Stimulated activated CD4-positive, alpha-beta T cell treated with anti-CD3 and anti-CD28 coated beads, Interleukin-15, amount 100 ng/mL, for 48 hours (primary cell): ENCODE measurements at places on chromosomes 4 and X.

GRCh38 chrX:47514533-47515235, 31.7 kb upstream of the ZNF41 start:
- no peak for DNase-seq

- no peak for DNase-seq
These were observed 67.7 kb upstream of the FAM9A start for GRCh38 chrX:8868906-8869305.

- no peak for DNase-seq
These were observed 139.0 kb upstream of the JADE1 start for GRCh38 chr4:128670513-128670912.

DNA sequence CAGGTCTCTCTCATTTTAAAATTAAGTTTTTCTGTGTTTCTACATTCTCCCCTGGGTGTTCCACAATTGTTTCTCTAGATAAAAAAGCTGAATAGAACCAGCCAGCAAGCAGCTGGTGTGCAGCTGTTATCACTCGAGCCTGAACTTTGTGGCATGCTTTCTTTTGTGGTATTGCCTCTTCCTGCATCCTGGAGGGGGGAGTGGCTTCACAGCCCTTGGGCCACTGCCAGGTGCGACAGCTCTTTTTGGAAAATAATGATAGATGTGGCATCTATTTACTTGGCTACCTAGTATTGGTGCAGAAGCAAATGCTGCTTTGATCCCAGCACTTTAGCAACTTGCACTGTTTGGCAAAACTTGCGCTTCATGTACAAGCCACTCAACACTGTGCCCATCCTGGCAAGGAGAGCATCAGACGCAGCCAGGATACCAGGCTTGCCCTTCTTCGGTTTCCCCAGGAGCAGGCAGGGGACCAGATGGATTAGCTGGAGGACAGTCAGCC, 69.4 kb downstream of the HMGB2 start:
- DNase-seq = no peak

DNA sequence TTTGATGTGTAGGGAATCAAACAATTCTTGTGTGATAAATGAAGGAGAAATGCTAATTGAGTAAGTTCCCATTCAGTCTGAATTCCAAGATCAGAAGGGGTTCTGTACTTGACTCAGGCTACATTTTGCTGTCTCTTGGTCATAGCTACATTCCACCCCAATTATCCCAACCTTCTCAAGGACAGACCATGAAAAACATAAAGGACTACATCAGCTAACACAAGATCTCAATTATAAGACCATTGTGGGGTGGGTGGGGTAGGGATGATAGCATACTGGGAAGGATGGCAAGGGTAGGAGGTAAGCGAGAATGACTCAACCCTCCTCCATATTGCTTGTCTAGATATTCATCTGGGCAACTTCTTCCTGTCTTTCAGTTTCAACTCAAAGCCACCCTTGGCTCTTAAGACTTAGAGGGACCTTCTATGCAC, 87.4 kb upstream of the ETNPPL start:
- DNase-seq = no peak

DNA sequence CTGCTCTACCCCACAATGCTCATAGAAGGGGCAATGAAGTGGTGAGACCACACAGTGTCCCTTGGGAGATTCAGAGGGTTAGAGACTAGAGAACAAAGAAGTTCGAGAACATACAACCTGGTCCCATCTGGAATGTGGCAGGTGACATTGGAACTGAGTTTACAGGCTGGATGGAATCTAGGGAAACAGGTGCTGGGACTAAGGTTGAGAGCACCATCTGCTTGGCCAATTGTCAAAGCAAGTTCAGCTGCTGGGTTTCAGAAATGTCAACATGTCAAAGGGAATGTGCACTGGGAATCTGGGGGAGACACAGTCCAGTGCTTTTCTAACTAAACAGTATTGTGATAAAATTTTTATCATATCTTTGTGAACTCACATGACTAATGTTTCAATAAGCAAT, 15.9 kb upstream of the FAM13A start:
- DNase-seq = no peak

DNA sequence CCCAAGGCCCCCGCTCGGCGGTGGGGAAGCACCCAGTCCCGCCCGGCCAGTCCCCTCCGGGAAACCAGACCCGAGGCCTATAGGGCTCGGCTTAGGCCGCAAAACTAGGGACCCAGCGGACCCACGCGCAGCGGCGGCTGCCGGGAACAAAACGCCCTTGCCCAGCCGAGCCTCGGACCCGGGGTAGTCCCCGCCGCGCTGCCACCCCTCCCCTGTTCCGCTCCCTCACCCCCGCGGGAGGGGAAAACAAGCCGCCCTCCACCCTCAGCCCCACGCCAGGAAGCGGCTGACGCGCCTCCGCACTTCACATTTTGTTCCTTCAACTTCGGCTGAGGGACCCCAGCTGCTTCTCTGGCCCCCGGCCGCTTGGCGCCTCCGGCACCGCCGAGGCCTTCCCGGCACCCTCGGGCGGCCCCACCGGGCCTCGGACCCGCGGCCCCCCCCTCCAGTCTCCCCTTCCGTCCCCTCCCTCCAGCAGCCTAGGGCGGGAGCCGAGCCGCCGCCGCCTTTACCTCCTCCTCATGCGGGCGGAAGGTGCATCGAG, 694 bp downstream of the PDS5A start:
- peak; percentile 36 for DNase-seq

- no peak for DNase-seq
These were observed 23.7 kb upstream of the NEIL3 start for GRCh38 chr4:177285953-177286352.

- no peak for DNase-seq
These were observed 45.3 kb upstream of the MAP3K15 start for GRCh38 chrX:19560611-19561010.

- no peak for DNase-seq
These were observed 123.0 kb downstream of the ZNF827 start for GRCh38 chr4:145815626-145816025.

GRCh38 chrX:153632595-153632946, 14.4 kb upstream of the DUSP9 start:
- DNase-seq = no peak

DNA sequence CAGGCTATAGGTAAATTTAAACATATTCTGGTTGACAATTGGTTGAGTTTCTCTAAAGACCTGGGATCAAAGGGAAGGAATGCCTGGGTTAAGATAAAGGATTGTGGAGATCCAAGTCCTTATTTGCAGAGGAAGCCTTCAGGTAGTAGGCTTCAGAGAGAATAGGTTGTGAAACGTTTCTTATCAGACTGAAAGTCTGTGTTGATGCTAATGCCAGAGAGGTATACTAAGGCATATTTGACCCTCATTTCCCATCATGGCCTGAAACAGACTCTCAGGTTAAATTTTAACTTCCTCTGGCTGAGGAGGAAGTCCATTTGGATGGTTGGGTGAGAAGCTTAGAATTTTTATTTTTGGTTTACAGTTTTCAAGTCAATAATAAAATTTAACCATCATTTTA, 48.1 kb downstream of the UGT2A2 start:
- no peak for DNase-seq

DNA sequence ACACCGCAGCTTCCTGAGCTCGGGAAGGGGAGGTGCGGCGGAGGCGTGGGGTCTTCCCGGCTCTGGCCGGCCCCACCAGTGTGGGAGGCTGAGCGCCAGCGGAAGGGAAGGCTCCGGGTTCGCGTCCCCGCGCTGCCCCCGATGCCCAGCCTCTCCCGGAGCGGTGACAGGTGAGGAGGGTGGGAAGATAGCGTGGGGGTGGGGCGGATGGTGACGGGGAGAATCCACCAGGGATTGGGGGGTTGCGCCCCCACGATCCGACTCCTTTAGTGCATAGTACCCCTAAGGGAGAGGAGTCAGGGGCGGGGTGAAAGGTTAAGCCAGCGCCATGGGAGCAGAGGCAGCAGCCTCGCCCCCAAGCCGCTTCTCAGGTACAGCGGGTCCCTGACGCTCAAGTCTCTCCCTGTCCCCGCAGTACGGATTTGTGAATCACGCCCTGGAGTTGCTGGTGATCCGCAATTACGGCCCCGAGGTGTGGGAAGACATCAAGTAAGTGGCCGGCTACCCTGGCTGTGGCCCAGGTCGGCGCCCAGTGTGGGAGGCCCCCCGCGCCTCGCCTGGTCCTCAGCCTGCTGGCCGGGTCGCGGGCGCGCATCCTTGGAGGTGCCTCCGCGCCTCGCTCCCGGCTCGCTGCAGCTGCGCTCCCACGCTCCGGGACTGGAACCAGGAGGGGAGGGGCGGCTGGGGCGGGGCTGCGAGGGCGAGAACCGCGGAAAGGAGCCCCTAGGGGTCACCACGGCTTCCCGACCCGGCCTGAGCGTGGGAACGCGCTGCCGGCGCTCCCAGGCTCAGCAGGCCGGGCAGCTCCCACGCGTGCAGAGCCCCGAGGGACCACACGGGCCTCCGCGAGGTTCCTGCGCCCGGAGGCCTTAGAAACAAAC, 791 bp downstream of the GUCY1B1 start:
- DNase-seq = no peak

- no peak for DNase-seq
These were observed 983.2 kb upstream of the IGFBP7 start for GRCh38 chr4:58093352-58093751.

- no peak for DNase-seq
These were observed 32.2 kb downstream of the XG start for GRCh38 chrX:2784026-2784425.

GRCh38 chr4:184729946-184730345, 4.0 kb downstream of the CENPU start:
- DNase-seq = no peak

GRCh38 chr4:140118931-140119640, 34.9 kb downstream of the MAML3 start:
- no peak for DNase-seq

DNA sequence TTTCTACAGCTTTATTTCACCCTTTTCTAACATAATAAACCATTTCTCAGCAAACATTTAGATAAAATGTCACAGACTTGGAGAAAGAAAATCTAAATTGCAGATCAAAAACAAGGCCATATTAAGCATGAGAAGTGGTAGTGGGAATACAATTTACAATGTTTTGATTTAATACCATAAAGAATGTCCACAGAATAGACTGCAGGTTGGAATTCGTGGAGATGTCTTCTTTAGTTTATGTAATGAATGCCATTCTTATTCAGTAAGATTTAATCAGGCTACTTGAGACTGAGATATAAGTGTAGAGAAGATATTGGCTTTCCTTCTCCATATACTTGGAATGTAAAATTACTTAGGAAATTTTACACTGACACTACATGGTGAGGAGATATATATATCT, 91.9 kb upstream of the ZFP42 start:
- DNase-seq = no peak

- DNase-seq = no peak
These were observed 471.7 kb downstream of the GASK1B start for GRCh38 chr4:157700898-157701694.

DNA sequence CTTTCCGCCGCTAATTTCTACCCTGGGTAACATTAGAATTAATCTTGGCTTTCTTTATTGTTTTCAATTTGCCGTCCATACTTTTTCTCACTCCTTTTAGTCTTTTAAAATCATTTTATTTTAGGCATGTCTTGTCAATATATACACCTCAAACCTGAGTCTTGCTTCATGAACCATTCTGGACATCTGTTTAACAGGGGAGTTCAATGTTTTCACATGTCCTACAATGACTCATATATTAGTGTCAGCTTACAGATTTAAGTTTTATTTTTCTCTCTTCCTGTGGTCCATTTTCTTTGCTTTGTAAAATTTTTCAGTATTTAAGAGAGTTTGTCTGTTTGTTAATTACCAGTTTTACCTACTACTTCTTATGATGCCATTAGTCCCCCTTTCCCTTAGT, 89.5 kb downstream of the LCORL start:
- no peak for DNase-seq

- no peak for DNase-seq
These were observed 26.9 kb downstream of the SOX3 start for GRCh38 chrX:140477987-140478386.

DNA sequence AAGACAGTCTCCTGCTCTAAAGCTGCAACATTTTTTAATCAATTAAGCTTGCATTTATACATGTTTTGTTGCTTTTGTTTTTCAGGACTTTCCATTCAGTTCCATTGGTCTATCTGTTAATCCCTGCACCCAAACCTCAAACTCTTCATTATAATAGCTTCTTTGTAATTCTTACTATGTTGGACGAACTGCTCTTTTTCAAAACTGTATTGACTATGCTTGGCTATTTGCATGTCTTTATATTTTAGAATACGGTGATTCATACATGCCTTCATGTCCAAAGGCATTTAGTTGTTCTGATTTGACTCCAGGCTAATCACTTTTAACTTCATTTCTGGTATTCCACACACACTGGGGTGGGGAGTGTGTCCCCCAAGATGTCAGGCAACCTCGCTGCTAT, 14.1 kb downstream of the MAGEC1 start:
- DNase-seq = no peak

- no peak for DNase-seq
These were observed 333.2 kb downstream of the ARHGAP10 start for GRCh38 chr4:148065075-148065474.

DNA sequence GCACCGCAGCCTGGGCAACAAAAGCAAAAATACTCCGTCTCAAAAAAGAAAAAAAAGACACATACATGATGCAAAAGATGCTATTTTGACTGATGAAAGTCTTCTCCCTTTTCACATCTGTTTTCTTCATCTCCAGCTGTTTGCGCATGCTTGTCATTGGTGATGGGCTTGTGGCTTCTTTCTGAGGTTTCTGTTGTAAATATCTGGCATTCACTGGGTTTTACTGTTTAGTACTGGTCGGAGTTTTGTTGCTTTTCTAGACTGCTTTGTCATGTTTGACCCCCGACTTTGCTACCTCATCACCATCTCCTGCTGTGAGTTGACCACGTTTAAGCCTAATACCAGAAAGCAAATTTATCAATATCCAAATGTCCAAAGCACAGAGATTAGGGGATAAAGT, 34.4 kb downstream of the PTCHD1 start:
- no peak for DNase-seq

DNA sequence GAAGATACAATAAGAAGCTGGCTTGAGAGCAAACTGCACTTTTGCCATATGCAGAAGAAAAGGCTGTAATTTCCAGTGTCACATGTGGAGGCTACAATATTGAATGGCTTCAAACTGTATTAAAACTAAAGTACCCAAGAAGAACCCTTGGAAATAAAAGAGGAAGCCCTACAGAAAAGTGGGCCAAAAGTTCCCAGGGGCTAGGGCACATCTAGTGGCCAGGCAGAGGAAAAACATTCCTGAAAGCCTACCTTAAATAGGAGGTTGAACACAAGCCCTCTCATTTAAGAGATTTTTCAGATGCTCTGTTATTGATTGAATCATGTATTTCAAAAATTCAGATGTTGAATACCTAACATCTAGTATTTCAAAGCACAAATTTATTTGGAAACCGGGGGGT, 40.6 kb upstream of the PRDX4 start:
- DNase-seq = no peak

DNA sequence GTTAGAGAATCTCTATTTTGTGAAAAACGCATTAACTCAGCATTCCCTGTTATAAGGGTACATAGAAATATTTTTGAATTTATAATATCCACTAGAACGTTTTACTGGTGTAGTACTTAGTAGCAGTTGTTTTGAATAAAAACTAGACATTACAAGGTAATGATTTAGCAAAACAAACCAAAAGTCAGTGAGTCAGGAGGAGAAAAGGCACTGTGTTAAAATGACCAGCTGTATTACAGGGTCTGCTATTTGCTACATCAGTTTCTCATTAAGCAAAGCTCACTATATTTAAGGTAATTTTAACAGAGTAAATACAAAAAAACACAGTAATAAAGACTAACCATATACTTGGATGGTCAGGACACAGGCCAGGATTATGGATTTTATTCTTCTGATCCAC, 152.8 kb downstream of the RASL11B start:
- DNase-seq = no peak
